Iris pigment epithelial cell (primary cell): ENCODE measurements at places on chromosomes 2 and 18.

GRCh38 chr18:24877066-24877465, 416.6 kb downstream of the HRH4 start:
- DNase-seq = no peak

- DNase-seq = peak; percentile 65
Observed at GRCh38 chr2:178514664-178515063, 34.4 kb downstream of the PLEKHA3 start.

GRCh38 chr2:212712466-212712865, 173.9 kb upstream of the ERBB4 start:
- DNase-seq = no peak

DNA sequence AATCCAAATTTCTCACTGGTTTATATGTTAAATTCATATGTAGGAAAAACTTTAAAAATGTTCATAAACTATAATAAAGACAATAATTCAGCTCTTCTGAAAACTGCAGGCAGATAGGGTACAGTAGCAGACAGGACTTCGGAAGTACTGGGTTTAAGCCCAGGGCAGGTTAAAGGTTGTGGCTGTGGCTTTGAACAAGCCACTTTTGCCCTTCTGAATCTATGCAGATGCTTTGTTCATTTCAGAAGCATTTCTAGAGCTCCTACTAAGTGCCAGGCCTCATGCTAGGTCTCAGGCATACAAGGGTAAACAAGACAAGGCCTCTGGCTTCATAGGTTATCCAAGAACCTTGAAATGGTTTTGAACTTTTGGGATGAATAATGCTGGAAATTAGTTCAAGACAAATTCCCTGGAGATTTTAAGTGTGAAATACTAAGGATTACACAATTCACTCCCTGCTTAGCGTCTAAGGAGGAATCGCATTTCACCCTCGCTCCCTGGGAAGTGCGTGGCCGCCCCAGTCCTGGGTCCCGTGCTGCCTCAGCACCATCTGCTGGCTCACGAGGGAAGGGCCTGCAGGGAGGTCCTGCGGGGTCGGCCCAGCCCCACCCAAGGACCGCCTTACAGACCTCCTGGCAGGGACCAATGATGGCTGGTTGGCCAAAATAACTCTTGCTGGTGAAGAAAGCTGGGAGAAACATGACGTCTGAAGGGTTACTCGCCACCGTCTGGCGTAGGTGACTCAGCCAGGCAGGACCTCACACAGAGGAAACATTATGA, 67.7 kb upstream of the L3MBTL4 start:
- DNase-seq = peak; percentile 64

GRCh38 chr18:63879709-63880108, 7.8 kb upstream of the SERPINB2 start:
- peak; percentile 33 for DNase-seq

DNA sequence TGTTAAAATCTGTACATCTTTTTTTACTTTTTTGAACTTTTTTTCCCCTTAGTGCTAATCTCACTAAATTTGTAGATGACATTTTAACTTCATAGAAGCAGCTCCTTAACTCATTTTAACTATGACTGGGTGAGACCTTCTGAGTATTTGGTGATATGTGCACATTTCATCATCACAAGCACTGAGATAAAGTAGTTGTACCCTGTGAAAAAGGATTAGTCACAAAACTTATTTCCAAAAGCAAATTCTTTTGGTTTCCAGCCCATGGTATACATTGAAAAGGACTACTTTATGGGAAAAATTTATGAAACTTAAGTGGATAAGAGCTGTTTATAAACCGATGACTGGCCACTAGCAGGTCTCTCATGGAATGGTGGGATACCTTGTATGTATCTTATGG, 581.5 kb downstream of the PLCL1 start:
- DNase-seq = no peak

DNA sequence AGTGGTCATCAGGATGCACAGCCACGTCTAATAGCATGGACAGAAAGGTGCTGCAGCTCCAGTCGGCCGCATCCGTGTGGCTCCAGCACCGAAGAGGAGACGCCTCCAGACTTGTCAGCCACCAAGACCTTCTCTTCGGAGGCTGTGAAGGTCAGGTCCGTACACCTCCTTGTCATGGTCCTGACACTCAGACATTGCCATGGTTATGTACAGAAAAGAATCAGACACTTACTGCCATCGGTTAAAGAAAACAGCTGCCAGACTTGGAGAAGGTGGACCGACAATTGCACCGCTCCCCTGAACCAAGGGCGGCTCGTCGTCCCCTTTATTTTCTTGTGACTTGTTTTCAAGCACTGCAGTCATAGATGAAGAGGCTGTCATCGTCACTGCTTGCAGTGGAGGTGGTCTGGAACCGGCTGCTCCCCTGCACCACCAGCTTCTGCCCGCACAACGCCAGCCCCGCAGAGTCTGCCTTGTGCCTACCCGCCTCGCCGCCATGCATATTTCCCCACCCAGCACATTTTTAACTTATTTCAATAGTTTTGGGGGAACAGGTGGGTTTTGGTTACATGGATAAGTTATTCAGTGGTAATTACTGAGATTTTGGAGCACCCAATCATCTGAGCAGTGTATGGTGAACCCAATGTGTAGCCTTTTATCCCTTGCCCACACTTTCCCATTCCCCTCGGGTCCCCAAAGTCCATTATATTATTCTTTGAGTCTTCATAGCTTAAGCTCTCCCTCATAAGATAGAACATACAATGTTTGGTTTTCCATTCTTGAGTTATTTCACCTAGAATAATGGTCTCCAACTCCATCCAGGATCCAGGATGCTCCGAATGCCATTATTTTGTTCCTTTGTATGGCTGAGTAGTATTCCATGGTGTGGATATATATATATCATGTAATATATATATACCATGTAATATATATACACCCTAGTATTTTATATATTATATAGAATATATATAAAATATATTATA, 18.1 kb downstream of the FBXO48 start:
- DNase-seq = no peak

- peak; percentile 29 for DNase-seq
Observed at GRCh38 chr2:235051436-235052260, 99.8 kb downstream of the SH3BP4 start.

DNA sequence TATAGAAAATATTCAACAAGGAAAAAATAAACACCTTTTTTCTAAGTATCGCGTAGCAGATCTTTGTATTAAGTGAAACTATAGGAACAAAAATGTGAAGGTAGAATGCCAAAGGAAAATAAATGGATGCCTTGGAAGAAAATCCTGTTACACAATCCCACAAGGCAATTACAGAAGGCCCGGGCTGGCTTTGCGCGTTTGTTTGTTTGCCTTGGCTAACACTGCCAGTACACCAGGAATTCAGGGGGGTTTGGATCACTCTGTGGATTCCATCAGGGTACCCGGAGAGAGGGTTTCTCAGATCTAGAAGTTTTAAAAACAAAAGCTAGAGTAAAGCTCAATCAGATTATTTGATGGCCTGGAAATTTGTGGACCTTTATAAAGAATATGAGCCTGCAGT, 478.3 kb downstream of the FBXO15 start:
- peak; percentile 68 for DNase-seq

GRCh38 chr2:1978706-1979105, 234.4 kb upstream of the PXDN start:
- DNase-seq = no peak

- DNase-seq = no peak
Observed at GRCh38 chr2:10204326-10205161, 82.0 kb downstream of the RRM2 start.

- peak; percentile 52 for DNase-seq
Observed at GRCh38 chr2:68925295-68925896, 27.3 kb downstream of the GKN2 start.

- no peak for DNase-seq
Observed at GRCh38 chr2:167820488-167820887, 426.9 kb downstream of the STK39 start.

DNA sequence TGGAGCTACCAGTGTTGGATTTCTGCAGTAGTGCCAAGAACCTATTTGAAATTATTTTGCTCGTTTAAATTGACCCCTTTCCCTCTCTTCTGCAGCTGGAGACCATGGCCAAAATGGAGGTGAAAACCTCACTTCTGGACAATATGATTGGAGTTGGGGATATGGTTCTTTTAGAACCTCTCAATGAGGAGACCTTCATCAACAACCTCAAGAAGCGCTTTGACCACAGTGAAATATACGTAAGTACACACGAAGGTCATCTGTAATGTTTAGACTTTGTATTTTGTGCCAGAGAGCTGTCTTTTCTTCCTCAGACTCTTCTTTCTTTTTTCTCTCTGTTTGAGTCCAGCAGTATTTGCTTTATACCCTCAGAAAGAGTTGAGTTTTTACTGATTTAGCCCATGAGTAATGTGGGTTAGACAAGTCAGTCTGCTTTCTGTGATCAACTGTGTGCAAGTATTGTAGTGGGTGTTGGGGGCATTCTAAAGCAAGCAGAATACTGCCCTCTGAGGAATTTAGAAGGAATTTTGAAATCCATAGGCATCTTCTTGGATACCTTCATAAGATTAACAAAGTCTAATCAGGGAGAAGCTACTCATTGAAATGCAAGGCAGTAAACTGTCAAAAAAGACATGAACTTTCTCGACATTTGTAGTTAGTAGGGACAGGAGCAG, 31.7 kb downstream of the MYO1B start:
- no peak for DNase-seq

DNA sequence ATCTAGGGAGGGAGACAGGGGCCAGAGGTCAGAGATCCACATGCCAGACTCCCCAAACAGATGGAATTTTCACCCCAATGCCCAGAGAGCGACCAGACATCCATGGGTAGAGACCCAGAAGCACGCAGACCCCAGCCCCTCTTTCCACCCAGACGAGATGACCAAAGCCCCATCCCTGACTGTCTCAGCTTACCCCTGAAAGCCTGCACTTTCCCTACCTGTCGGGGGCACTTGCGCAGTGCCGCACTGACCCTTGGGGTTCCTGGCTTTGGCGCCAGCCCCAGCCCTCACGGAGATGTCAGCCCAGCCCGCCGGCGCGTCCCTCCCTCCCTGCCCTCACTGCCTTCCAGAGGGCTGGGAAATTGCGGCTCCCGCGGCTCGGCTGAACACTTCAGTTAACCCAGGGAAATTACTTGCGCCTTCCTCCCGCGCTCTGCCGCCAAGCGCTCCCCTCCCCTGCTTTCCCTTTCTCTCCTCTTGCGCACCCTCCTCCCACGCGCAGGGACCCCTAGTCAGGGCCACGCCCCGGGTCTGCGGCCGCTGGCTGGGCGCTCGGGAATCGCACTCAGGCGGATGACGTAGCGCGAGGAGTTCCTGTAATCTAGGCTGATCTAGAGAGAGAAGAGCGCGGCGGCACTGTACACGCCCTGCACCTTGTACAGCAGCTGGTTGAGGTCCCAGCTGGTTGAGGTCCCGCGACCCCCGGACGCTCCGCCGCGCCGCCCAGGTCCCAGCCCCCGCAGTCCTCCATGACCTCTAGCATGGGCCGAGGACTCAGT, 12.0 kb downstream of the ALPG start:
- DNase-seq = peak; percentile 38

GRCh38 chr2:173008786-173009185, 66.9 kb upstream of the MAP3K20 start:
- DNase-seq = no peak

- peak; percentile 45 for DNase-seq
Observed at GRCh38 chr2:207243601-207244000, 77.9 kb upstream of the KLF7 start.

- DNase-seq = no peak
Observed at GRCh38 chr18:4017480-4017879, 437.6 kb downstream of the DLGAP1 start.

DNA sequence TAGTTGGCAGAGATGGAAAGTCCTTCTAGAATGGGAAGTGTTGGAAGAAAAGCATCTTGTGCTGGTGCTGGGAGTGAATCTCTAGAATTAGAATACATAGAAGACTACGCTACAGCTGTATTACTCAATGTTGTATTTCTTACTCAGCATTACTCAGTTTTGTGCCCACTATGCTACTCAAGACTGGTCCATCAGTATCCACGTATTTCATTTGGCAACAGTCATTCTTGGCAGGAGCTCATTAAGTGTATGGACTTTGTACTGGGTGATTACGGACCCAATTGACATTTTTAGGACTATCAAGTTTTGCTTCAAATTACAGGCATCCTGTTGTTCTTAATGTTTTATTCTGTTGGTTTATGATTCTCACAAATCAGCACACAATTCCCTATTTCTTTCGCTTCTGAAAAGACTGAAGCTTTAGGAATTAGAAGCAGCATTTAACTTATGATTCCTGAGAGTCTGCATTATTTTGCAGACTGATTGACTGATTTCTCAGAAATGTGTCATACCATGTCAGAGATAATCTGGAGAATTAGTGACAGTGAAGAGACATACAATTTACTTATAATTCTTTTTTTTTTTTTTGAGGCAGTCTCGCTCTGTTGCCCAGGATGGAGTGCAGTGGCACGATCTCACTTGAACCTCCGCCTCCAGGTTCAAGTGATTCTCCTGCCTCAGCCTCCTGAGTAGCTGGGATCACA, 136.9 kb downstream of the MYO3B start:
- DNase-seq = no peak

DNA sequence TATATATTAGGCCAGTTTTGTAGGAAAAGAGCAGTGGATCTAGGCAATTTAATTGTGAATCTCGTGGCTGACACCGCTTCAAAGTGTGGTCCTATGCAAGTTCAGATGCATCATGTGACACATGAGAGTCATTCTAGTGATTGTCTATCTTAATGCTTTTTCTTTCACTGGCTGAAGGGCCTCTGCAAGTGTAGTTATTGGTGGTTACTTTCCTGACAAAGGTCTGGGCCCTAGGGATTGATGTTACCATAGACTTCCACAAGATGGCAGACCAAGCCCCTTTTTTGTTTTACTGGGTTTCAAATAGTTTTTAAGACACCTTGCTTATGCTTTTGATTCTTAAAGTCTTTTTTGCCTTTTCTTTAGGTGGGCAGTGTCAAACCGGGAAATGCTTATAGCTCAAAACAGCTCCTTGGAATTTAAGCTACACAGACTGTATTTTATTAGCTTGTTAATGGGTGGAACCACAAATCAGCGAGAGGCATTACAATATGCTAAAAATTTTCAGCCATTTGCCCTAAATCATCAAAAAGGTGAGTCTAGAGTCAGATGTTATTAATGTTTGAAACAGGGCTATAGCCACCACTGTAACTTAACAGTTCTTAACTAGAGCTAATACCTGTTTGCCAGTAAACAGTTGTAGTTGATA, 25.9 kb downstream of the CD8A start:
- peak; percentile 54 for DNase-seq

- DNase-seq = peak; percentile 35
Observed at GRCh38 chr2:98911376-98912154, 24.5 kb downstream of the CRACDL start.

GRCh38 chr2:73642338-73643018, at the start of gene NAT8:
NAT8 (minus strand) TSS chr2:73642422; CDS start chr2:73641628, 794 bp downstream.
- DNase-seq = no peak

GRCh38 chr2:215149060-215149459, 10.6 kb upstream of the ABCA12 start:
- DNase-seq = no peak

DNA sequence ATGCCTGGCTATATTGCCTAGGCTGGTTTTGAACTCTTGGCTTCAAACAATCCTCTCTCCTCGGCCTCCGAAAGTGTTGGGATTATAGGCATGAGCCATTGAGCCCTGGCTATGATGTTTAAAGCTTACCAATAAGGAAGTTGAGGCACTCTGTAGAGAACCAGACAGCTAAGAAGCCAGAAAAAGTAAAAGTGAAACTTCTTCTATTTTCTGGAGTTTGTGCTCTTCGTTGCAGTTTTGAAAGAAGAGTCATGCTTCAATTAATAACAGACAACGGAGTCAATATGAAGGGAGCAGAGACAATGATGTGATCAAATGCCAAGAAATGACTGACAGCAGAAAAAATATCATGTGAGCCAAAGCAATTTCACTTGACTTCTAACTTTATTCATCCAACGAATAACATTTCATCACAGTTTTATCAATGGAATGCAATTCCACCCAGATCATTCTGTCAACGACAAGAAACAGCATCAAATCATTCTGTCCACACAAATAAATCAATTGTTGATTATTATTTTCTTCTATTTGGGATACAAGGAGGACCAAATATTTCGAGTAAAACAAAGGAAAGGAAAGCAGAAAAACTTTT, 175.5 kb upstream of the CELF4 start:
- DNase-seq = no peak
